Bronchus fibroblast of lung (primary cell): ENCODE measurements at places on chromosomes 6 and 20. TPM values are rescaled to one million over a fixed set of nuclear protein-coding genes. Genes with fewer than 3 reads are reported as not detected.

Gene SASH1
- total RNA-seq, result 11.8 and 12.3 TPM in 2 replicates

Gene CTAGE9
- under 0.01 TPM in 1 of 2 replicates, not detected in the other for total RNA-seq

Gene C6orf141
- total RNA-seq, result 1.6 and 2.0 TPM in 2 replicates

Gene RNF39
- total RNA-seq, result not detected in 2 replicates

Gene MYL9
- 54.1 and 78.6 TPM in 2 replicates for total RNA-seq

Gene TMEM244
- total RNA-seq, result not detected in 2 replicates

Gene LHFPL5
- total RNA-seq, result not detected in 2 replicates

Gene ZBTB9
- total RNA-seq, result 3.7 TPM in 2 replicates

Gene WFDC12
- total RNA-seq, result not detected in 2 replicates

Gene ZKSCAN3
- total RNA-seq, result 2.7 and 3.3 TPM in 2 replicates

Gene ID4
- 0.89 and 1.0 TPM in 2 replicates for total RNA-seq

Gene DOP1A
- 3.3 and 7.2 TPM in 2 replicates for total RNA-seq

Gene EMILIN3
- total RNA-seq, result 0.30 and 0.34 TPM in 2 replicates

Gene CPXM1
- 4.5 and 5.6 TPM in 2 replicates for total RNA-seq

Gene FERMT1
- total RNA-seq, result 4.9 and 5.1 TPM in 2 replicates

Gene CDSN
- total RNA-seq, result not detected in 2 replicates

Gene ADAM33
- total RNA-seq, result 14.7 and 15.3 TPM in 2 replicates

Gene NR2E1
- not detected in 2 replicates for total RNA-seq

Gene KHDRBS2
- not detected in 2 replicates for total RNA-seq

Gene SYTL3
- total RNA-seq, result 0.84 and 1.6 TPM in 2 replicates

Gene SLC17A1
- total RNA-seq, result not detected in 2 replicates

Gene PGC
- total RNA-seq, result not detected in 2 replicates

Gene DEFB132
- total RNA-seq, result not detected in 2 replicates

Gene HLA-DQB2
- not detected in 2 replicates for total RNA-seq

Gene FABP7
- not detected in 2 replicates for total RNA-seq

Gene PHACTR3
- not detected in 2 replicates for total RNA-seq

Gene KIFC1
- 75.8 and 81.9 TPM in 2 replicates for total RNA-seq

Gene PRICKLE4
- total RNA-seq, result not detected in 2 replicates

Gene RCAN2
- total RNA-seq, result 1.5 and 2.0 TPM in 2 replicates

Gene TNFRSF6B
- 227 and 246 TPM in 2 replicates for total RNA-seq

Gene ETV7
- 0.30 TPM in 1 of 2 replicates, not detected in the other for total RNA-seq

Gene CBLN4
- total RNA-seq, result not detected in 2 replicates

Gene TCF15
- under 0.01 TPM in 1 of 2 replicates, not detected in the other for total RNA-seq

Gene FGD2
- total RNA-seq, result not detected in 2 replicates

Gene DUSP15
- total RNA-seq, result 0.30 TPM in 1 of 2 replicates, not detected in the other

Gene CLVS2
- total RNA-seq, result not detected in 2 replicates

Gene TSHZ2
- total RNA-seq, result under 0.01 and 0.17 TPM in 2 replicates

Gene BPIFB6
- total RNA-seq, result not detected in 2 replicates

Gene PBOV1
- not detected in 2 replicates for total RNA-seq

Gene RIPPLY2
- 0.74 TPM in 1 of 2 replicates, not detected in the other for total RNA-seq

Gene MAFB
- 0.74 and 1.0 TPM in 2 replicates for total RNA-seq

Gene MICA
- total RNA-seq, result 106 and 108 TPM in 2 replicates

Gene FAM83C
- under 0.01 TPM in 1 of 2 replicates, not detected in the other for total RNA-seq

Gene ABRACL
- 38.5 and 48.3 TPM in 2 replicates for total RNA-seq

Gene RIMS4
- not detected in 2 replicates for total RNA-seq

Gene ULBP1
- total RNA-seq, result 3.6 and 4.0 TPM in 2 replicates

Gene RBBP8NL
- not detected in 2 replicates for total RNA-seq

Gene GPX6
- not detected in 2 replicates for total RNA-seq
